Activated gamma-delta T cell treated with Interleukin-2 at 50 U/mL for 16 hours (primary cell): ENCODE measurements at places on chromosomes 6 and 20.

GRCh38 chr6:100235631-100236030 lies 229.1 kb downstream of the SIM1 start:
- DNase-seq, result no peak

- no peak for DNase-seq
Observed at GRCh38 chr6:136609873-136610706, 59.9 kb upstream of the MAP7 start.

GRCh38 chr6:110357298-110357663 lies 868 bp downstream of the METTL24 start:
- no peak for DNase-seq

DNA sequence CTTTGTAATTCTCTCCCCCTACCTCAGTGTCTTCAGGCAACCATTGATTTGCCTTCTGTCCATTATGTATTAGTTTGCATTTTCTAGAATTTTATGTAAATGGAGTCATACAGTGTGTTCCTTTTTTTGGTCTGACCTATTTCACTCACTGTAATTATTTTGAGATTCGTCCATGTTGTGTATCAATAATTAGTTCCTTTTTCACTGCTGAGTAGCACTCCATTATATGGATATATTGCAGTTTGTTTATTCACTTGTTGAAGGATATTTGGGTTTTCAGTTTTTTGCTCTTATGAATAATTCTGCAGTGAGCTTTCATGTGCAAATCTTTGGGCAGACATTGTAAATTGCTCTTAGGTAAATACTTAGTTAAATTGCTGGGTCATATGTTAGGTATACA lies 97.1 kb downstream of the CTNNBL1 start:
- DNase-seq, result no peak

DNA sequence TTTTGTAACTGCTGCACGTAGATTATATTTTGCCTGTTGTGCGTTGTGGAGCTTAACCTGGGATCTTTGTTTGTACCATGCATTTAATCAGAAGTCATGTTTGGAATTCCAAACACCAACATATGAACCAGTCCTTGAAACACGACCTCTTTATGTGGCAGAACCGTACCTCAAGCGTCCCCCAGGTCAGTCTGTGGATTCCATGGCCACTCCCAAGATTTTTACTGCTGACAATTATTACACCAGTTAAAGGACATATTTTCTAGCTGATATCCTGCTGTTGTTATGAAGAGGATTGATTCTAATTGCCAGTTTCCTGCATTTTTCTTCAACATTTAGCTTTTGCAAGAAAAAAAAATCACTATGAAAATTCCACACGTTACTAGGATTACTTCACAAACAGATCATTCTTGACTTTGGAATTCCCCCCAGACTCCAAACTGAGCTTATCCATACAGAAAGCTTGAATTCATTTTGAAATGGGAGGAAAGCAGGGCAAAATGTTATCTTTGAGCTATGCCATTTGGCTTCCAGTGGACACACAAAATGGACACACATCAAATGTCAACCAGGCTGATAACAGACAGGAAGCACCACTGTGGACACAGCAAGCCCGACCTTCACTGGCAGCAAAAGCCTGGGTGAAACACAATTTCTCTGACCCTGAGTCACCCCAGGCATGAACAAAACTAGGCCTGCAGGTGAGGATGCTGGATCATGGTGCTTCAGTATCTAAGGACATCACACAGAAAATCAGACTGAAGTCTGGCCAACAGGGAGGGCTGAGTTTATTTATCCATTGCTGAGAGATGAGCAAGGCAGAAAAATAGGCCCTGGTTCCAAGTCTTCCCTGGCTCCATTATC lies 542.9 kb upstream of the JAG1 start:
- no peak for DNase-seq

DNA sequence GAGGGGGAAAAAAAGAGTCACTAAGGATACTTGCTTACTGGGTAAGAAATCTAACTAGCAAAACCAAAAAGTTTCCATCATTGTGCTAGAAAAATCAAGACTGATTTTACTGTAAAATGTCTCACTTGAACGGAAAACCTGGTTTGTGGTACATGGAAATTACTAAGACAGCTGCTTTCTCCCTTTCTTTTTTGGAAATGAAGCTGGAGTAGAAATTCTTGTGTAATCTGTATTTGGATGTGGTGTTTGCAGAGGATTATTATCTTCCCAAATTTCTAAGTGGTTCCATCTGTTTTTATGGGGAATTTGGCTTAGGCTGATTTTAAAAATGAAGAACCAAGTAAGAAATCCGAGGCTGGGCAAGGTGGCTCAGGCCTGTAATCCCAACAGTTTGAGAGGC lies 20.4 kb downstream of the EPB41L2 start:
- no peak for DNase-seq

DNA sequence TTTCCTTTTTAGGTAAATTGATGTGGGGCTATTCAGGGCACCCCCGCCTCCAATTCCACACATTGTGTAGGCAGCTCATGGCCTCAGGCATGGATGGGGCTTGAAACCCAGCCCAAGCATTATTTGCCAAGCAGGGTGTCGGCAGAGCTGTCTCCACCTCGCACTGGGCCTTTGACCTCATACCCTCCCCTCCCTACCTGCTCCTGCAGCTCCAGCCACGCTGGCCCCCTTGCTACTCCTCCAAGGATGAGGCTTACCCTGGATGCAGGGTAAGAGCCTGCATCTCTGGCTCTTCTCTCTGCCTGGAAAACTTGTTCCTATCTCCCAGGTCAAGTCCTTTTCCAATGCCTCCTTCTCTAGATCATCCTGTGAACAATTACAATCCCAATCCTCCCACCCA lies 232.6 kb downstream of the SOD2 start:
- DNase-seq, result no peak

DNA sequence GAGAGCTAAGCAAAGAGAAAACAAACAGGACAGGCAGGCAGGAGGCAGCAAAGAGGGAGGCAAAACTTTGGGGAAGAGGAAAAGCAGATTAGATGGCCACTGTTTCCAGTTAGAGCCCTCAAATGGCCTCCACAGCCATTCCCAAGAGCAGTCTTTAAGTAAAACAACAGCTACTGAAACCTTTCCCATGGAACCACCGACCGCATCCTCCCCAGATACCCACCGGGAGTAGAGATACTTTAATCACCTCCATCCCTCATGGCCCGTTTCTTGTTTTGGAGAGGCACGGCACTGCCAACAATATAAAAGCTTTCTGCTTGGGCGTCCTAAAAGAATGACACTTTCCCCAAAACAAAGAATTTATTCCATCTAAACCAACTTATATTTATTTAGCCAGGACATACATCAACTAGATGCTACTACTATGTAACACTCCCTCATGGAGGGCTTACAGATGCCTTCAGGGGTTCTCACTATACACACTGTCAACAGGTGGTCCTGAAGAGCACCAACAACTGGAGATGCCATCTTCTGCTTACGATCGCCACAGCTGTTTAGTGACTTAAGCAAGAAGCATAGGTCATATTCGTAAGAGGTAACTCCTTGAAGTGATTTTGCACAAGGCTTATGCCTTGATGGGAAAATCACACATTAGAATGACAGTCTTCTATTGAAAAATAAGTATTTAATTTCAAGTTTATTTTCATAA lies 43.4 kb downstream of the CNKSR3 start:
- no peak for DNase-seq

DNA sequence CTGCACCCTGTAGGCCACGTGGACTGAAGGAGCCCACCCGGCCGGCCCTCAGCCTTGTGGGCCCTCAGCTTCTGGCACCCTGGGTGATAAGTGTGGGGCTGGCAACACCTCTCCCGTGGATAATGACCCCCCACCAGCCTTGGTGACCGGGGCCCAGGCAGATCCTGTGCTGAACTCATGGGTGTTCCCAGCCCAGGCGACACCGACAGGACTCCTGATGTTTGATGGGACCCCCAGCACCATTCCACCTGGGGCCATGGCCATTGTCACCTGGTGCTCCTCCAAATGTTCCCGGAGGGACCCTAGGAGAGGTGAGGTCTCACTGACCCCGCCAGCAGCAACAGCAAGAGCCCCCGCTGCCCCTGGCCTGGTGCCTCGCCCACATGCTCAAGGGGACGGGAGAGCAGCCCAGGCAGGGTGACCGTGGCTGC lies 19.4 kb upstream of the FRMD1 start:
- no peak for DNase-seq

- no peak for DNase-seq
Observed at GRCh38 chr20:836190-836589, 2.7 kb downstream of the FAM110A start.

DNA sequence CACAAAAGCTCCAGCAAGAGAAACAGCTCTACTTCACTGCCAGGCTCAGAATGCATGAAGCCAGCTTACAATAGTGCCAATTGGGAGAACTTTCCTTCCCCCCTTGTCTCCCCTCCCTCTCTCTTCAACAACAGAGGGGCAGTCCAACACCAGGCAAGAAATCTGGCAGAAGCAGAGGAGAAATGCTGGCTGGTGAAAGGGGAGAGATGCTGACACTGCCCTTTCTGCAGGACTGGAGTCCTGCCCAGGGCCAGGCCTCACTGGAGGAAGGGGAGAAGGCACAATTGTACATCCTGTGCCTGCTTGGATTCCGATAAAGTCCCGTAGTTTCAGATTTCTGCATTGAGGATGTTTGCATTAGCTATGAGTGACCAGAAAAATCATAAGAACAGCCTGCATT lies 148.6 kb downstream of the LRRC1 start:
- no peak for DNase-seq

- DNase-seq, result no peak
Observed at GRCh38 chr6:21198032-21198640, 395.4 kb upstream of the SOX4 start.

- DNase-seq, result peak; percentile 50
Observed at GRCh38 chr6:135128268-135128914, 52.7 kb upstream of the MYB start.

DNA sequence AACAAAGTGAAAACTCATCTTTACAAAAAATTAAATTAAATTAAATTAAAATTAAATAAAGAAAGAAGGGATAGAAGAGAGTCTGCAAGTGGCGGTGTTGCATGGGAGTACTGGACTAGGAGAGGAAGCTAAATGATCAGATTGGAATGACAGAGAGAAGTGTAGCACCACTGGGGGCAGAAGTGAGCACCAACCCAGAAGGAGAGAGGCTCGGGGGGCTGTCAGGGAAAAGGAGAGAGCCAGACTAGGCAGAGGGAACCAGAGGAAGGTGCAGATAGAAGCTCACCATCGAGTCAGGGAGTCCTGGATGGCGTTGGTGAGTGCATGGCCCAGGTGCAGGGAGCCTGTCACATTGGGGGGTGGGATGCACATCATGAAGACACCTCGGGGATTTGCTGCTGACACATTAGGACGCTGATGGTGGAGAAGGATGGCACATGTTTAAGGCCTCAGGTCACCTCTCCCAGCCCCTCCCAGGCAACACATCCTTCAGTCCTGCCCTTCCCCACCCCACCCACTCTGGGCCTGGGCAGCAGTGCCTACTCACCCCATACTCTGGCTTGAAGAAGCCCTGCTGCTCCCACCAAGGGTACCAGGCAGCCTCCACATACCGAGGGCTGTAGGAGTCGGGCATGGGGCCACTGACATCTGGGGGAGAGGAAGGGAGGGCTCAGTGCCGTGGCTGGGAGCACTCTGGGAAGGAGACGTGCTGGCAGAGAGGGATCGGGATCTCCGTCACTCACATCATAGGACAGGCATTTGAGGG lies 4.0 kb downstream of the VARS1 start:
- DNase-seq, result no peak

- no peak for DNase-seq
Observed at GRCh38 chr6:73299151-73299971, 36.4 kb upstream of the KHDC1 start.

DNA sequence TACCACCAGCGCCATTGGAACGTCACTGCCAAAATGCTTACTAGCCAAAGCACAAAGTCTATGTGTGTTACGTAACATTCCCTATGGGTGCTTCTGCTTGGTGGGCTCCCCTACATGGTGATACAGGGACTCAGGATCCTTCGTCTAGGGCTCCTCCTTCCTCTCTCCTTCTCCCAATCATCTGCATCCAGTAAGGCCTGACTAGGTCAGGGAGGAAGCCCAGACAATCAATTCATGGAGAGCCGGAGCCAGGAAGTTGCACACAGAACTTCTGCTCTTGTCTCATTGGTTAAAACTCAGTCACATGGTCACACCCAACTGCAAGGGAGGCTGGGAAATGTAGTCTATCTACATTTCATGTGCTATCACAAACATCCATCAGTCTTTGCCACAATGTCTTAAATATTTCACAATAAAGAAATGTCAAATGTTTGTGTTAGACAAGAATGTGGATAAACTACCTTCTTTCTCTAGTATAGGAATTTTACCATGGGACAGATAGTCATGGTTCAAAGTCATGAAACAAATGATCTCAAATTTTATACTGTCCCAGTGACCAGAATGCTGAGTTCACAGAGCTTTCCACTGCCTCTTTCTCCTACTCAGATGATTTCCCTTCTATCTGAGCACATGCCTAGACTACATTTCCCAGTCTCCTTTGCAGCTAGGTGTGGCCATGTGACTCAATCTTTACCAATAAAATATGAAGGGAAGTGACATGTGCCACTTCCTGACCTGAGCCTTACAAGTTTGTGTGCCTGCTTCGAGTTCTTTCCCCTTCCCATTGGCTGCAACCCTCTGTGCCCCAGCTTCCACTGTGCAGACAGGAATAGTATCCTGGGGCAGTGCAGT lies 9.3 kb upstream of the KCNK15 start:
- DNase-seq, result no peak

GRCh38 chr6:105898286-105898685 lies 187.8 kb upstream of the PRDM1 start:
- no peak for DNase-seq

GRCh38 chr6:41713650-41714291 lies 21.6 kb downstream of the TFEB start:
- no peak for DNase-seq

- no peak for DNase-seq
Observed at GRCh38 chr6:1836690-1837089, 227.0 kb downstream of the FOXC1 start.

GRCh38 chr20:11454966-11455799 lies 462.5 kb upstream of the BTBD3 start:
- DNase-seq, result no peak

DNA sequence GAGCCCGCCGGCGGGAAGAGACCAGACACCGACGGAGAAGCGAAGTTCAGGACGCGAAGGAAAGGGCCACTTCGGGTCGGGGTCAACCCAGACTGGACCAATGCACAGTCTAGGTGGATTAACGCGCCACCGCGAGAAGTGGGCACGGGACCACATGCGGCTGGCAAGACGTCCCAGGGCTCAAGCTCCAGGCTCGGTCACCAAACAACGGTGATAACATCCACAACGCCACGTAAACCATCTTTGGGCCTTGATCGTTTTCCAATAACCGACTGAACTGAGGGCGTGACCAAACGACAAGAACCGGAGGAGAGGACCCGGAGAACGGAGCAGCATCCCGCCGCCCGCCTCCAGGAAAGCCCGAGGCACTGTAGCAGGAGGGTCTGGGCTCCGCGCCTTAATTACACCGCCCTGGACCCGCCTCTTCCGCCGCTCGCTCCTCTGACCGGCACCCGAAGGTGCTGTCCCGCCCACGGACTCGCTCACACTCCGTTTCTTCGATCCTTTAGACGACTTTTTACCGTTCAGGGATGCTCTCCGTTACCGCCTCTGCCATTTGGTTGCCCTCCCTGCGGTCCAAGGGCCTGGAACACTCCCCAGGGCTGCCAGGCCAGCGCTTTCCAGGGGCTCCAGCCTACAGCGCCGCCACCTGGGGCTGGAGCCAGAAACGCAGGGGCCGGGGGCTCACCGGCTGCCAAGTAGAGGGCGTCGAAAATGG lies 44.1 kb downstream of the DPPA5 start:
- peak; percentile 45 for DNase-seq

GRCh38 chr6:125866433-125866832 lies 75.7 kb downstream of the NCOA7 start:
- DNase-seq, result no peak

GRCh38 chr6:105220186-105220585 lies 40.4 kb upstream of the POPDC3 start:
- no peak for DNase-seq
